ENCODE measurements at places on chromosomes 3 and 15.

DNA sequence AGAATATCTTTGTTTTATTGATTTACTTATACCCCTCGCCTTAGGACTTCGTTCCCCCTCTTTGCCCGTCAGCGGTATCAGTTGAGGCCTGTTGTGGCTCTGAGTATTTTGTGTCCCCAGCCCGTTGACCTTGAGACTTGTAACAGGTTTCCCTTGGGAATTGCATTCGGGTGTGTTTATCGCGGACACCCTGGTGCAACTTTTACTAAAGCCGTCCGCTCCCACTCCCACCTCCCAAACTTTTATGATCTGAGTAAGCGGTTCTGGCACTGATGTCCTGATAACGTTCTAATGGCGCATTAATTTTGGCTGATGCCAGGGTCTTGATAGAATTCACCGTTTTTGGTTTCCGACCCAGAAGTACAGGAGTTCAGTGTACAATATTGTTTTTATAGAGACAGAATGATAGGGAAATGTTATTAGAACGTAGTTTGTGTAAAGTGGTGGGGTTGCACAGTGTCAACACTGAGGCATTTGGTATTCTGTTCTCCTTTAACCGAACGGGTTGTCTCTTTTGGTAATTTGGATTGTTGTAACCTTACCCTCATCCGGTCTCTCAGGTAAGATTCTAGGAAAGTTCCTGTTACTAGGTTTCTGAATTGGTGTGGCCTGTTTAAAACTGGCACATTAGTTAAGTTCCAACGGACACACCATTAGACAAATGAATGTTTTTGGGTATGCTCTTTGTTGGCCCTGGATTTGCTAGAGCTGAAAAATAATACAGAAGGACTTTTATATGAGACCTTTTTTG, 47.8 kb downstream of the OIP5 start:
- peaks cover 44% of the 10 kb centered on the region for H3K4me1 ChIP-seq
- H3K27me3 ChIP-seq, result no peaks in the 10 kb centered on the region
- peak overlapping the region; percentile 90 for H3K4me3 ChIP-seq
- H3K36me3 ChIP-seq, result peaks cover 25% of the 10 kb centered on the region
- DNase-seq, result no peak

GRCh38 chr15:65264863-65265430, 21.7 kb downstream of the PARP16 start:
- no peak overlapping the region for H3K4me3 ChIP-seq
- H3K27me3 ChIP-seq, result no peaks in the 10 kb centered on the region
- H3K4me1 ChIP-seq, result no peaks in the 10 kb centered on the region
- no peak overlapping the region for H3K27ac ChIP-seq
- peaks cover 10% of the 10 kb centered on the region for H3K36me3 ChIP-seq
- DNase-seq, result no peak

- H3K36me3 ChIP-seq, result peaks cover 3% of the 10 kb centered on the region
- no peak for DNase-seq
- no peak overlapping the region for H3K27ac ChIP-seq
Observed at GRCh38 chr3:198061119-198062067, 101.4 kb downstream of the LMLN start.

GRCh38 chr3:147702509-147702908, 293.3 kb downstream of the ZIC1 start:
- no peaks in the 10 kb centered on the region for H3K4me1 ChIP-seq
- no peak for DNase-seq
- H3K27me3 ChIP-seq, result no peaks in the 10 kb centered on the region

DNA sequence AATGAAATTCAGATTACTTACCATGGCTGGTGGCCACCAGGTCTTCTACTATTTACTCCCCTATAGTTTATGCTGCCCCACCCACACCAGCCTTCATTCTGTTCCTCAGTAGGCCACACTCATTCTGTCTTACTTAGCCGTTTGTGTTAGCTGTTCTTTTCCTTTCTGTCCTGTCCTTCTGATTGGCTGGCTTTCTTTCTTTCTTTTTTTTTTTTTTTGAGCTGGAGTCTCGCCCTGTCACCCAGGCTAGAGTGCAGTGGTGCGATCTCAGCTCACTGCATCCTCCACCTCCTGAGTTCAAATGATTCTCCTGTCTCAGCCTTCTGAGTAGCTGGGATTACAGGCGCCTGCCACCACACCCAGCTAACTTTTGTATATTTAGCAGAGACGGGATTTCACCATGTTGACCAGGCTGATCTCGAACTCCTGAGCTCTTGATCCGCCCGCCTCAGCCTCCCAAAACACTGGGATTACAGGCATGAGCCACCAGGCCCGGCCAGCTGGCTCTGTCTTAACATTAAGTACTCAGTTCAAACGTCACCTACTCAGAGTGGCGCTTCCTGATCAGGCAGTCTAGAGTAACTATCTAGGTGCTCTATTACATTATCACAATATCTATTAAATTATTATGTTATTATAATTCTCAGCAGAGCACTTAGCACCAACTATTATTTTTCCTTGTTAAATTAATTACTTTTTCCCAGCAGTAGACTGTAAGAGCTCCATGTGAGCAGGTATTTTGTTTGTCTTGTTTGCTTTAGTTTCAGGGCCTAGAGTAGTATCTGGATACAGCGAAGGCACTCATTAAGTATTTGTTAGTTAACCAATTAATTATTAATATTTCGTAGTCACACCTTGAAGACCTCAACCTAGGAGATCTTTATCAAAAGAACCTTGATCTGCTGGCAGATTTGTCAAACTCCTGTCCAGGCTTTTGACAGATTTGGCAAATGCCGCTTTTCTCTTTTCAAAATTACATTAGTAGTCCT, 6.4 kb downstream of the CMSS1 start:
- H3K36me3 ChIP-seq, result peaks cover 2% of the 10 kb centered on the region
- H3K4me3 ChIP-seq, result no peak overlapping the region
- H3K27me3 ChIP-seq, result no peaks in the 10 kb centered on the region
- H3K27ac ChIP-seq, result no peak overlapping the region
- DNase-seq, result no peak
- H3K4me1 ChIP-seq, result peaks cover 20% of the 10 kb centered on the region

DNA sequence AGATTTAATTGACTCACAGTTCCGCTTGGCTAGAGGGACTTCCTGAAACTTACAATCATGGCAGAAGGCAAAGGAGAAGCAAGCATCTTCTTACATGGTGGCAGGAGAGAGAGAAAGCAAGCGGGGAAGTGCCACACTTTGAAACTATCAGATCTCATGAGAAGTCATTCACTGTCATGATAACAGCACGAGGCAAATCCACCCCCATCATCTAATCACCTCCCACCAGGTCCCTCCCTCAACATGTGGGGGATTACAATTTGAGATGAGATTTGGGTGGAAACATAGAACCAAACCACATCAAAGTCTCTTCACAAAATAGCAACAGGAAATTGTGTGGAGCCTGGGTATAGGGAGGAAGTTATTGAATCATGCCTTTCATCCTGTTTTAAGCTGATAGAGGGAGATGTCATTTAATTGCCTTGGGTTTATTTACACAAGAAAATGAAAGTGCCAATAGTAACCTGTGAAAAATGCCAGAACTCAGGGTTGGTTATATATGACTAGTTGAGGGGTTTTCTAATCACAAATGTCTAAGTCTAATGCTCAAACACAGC, 624.8 kb upstream of the LMCD1 start:
- H3K27ac ChIP-seq, result peak overlapping the region; percentile 84
- no peak overlapping the region for H3K4me3 ChIP-seq
- no peaks in the 10 kb centered on the region for H3K27me3 ChIP-seq
- H3K36me3 ChIP-seq, result peaks cover 4% of the 10 kb centered on the region
- H3K4me1 ChIP-seq, result peaks cover 10% of the 10 kb centered on the region

- H3K4me3 ChIP-seq, result no peak overlapping the region
- DNase-seq, result no peak
- no peaks in the 10 kb centered on the region for H3K27me3 ChIP-seq
- H3K36me3 ChIP-seq, result no peaks in the 10 kb centered on the region
Observed at GRCh38 chr15:70768257-70768883, 5.0 kb upstream of the UACA start.

GRCh38 chr15:97143592-97144376, 813.3 kb downstream of the NR2F2 start:
- H3K4me1 ChIP-seq, result peaks cover 38% of the 10 kb centered on the region
- no peak overlapping the region for H3K27ac ChIP-seq
- no peaks in the 10 kb centered on the region for H3K36me3 ChIP-seq
- peaks cover 22% of the 10 kb centered on the region for H3K27me3 ChIP-seq
- DNase-seq, result no peak
- no peak overlapping the region for H3K4me3 ChIP-seq

GRCh38 chr3:123841476-123842238, 42.5 kb downstream of the MYLK start:
- no peaks in the 10 kb centered on the region for H3K27me3 ChIP-seq
- H3K36me3 ChIP-seq, result peaks cover 36% of the 10 kb centered on the region
- H3K4me3 ChIP-seq, result no peak overlapping the region
- no peak overlapping the region for H3K27ac ChIP-seq
- H3K4me1 ChIP-seq, result peaks cover 16% of the 10 kb centered on the region
- DNase-seq, result no peak

DNA sequence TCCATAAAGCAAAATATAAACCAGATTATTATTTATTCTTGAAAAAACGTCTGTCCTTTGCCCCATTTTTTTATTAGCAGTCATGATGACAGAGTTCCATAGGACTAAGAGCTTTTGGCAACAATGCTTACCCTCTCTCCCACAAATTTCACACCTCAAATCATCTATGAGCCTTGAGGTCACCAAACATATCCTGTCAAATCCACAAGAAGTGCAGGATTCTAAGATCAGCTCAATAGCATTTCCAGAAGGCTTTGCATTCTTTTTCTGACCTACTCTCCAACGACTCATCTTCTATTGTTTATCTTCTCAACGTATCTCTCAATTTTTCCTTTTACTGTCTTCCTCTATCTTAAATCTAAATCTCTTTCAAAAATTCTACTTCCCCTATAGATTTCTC, 619.1 kb upstream of the BCHE start:
- no peak overlapping the region for H3K27ac ChIP-seq
- no peaks in the 10 kb centered on the region for H3K27me3 ChIP-seq
- peaks cover 4% of the 10 kb centered on the region for H3K4me1 ChIP-seq
- H3K4me3 ChIP-seq, result no peak overlapping the region
- H3K36me3 ChIP-seq, result no peaks in the 10 kb centered on the region

GRCh38 chr3:107803170-107803569, 280.4 kb downstream of the BBX start:
- no peak overlapping the region for H3K4me3 ChIP-seq
- no peaks in the 10 kb centered on the region for H3K27me3 ChIP-seq
- H3K27ac ChIP-seq, result no peak overlapping the region

DNA sequence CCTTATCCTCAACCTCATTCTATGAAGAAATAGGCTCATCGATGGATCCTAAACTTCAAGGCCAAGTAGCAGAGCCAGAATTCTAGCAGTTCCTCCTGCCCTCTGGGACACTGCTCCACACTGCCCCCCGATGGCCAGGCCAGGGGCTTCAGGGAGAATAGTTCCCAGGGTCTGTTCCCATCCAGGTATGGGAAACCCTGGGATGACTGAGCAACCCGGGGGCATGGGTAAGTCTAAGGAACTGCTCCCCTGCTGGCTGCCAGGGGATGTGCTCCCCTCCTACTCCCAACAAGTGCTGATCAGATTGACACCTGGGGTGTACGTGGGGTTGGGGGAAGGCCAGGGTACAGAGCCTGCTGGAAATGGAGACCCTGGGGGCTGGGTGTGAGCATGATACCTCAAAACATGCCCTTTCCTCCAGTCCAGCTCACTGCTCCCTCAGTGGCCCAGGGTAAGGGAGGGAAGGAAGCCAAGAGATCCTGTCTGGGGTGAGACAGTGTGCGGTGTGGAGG, 7.6 kb downstream of the ULK3 start:
- H3K4me3 ChIP-seq, result no peak overlapping the region
- peaks cover 8% of the 10 kb centered on the region for H3K4me1 ChIP-seq
- H3K36me3 ChIP-seq, result no peaks in the 10 kb centered on the region
- H3K27ac ChIP-seq, result no peak overlapping the region
- peaks cover 11% of the 10 kb centered on the region for H3K27me3 ChIP-seq

GRCh38 chr15:63264688-63265293, 12.6 kb upstream of the APH1B start:
- H3K4me1 ChIP-seq, result peaks cover 5% of the 10 kb centered on the region
- H3K27me3 ChIP-seq, result no peaks in the 10 kb centered on the region
- H3K4me3 ChIP-seq, result no peak overlapping the region
- H3K36me3 ChIP-seq, result peaks cover 24% of the 10 kb centered on the region

DNA sequence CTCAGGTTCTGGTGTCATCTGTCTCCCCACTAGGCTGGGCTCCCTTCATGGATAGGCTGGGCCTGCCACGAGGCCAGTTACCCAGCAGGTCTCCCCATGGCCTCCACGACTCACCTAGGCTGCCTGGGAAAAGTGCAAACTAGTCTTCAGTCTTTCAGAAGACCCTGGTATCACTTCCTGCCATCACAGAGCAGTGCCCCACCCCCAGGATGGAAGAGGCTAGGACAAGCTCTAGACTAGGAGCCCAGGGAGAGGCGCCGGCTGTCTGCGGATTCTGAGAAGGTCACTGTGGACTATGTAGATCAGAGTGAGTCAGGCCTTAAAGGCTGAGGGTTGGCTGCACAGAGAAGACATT, 63.7 kb downstream of the CORO2B start:
- H3K4me3 ChIP-seq, result no peak overlapping the region
- H3K27ac ChIP-seq, result no peak overlapping the region
- peaks cover 43% of the 10 kb centered on the region for H3K4me1 ChIP-seq
- peaks cover 2% of the 10 kb centered on the region for H3K36me3 ChIP-seq
- no peaks in the 10 kb centered on the region for H3K27me3 ChIP-seq
- DNase-seq, result no peak

- no peak overlapping the region for H3K4me3 ChIP-seq
- peak overlapping the region; percentile 94 for H3K27ac ChIP-seq
- DNase-seq, result no peak
- H3K27me3 ChIP-seq, result no peaks in the 10 kb centered on the region
- peaks cover 28% of the 10 kb centered on the region for H3K4me1 ChIP-seq
Observed at GRCh38 chr3:156793400-156793799, 32.8 kb upstream of the LEKR1 start.

DNA sequence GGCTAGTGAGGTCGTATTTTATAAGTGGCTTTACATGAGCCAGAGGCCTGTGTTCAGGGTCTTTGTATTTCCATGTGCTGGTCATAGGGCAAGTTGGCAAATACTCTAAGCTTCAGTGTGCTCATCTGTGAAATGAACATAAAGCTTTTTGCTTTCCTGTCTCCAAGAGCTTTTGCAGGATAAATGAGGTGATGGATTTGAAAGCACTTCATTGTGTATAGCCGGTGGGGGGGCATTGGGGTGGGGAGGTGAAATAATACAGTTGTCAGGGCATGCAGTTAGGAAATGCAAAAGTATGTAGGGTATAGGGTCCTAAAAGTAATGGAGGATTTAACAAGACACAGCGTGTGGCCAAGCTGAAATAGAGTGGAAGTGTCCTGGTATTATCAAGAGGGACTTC, 67.7 kb downstream of the ARNT2 start:
- H3K36me3 ChIP-seq, result peaks cover 69% of the 10 kb centered on the region
- H3K27ac ChIP-seq, result peak overlapping the region; percentile 57
- no peak overlapping the region for H3K4me3 ChIP-seq
- no peaks in the 10 kb centered on the region for H3K27me3 ChIP-seq

GRCh38 chr3:128532012-128532983, 39.3 kb upstream of the GATA2 start:
- no peak overlapping the region for H3K4me3 ChIP-seq
- no peak for DNase-seq
- H3K27me3 ChIP-seq, result peaks cover 58% of the 10 kb centered on the region
- no peak overlapping the region for H3K27ac ChIP-seq
- peaks cover 3% of the 10 kb centered on the region for H3K4me1 ChIP-seq
- no peaks in the 10 kb centered on the region for H3K36me3 ChIP-seq

GRCh38 chr15:41096178-41096577, 19.9 kb downstream of the INO80 start:
- peaks cover 3% of the 10 kb centered on the region for H3K4me1 ChIP-seq
- peaks cover 5% of the 10 kb centered on the region for H3K36me3 ChIP-seq
- no peak for DNase-seq
- no peak overlapping the region for H3K4me3 ChIP-seq
- H3K27me3 ChIP-seq, result no peaks in the 10 kb centered on the region
- H3K27ac ChIP-seq, result no peak overlapping the region
